ENCODE measurements at places on chromosomes 2 and 18. TPM values are rescaled to one million over a fixed set of nuclear protein-coding genes. Genes with fewer than 3 reads are reported as not detected.

NEDD4L gene
- total RNA-seq: 21.1 TPM

CDCA7 gene
- total RNA-seq: 16.7 TPM

ADD2 gene
- 2.6 TPM for total RNA-seq

EPB41L3 gene
- 122 TPM for total RNA-seq

KCNG2 gene
- not detected for total RNA-seq

FAHD2B gene
- total RNA-seq: 3.6 TPM

RNPEPL1 gene
- total RNA-seq: 18.4 TPM

FHL2 gene
- 115 TPM for total RNA-seq

CD8A gene
- total RNA-seq: not detected

G6PC2 gene
- total RNA-seq: not detected

DLGAP1 gene
- 0.04 TPM for total RNA-seq

CTLA4 gene
- total RNA-seq: not detected

CYS1 gene
- total RNA-seq: 0.04 TPM

LONRF2 gene
- total RNA-seq: not detected

PRR30 gene
- not detected for total RNA-seq

CARF gene
- total RNA-seq: 2.4 TPM

IL36RN gene
- total RNA-seq: not detected

SPATA3 gene
- not detected for total RNA-seq

GALNT3 gene
- total RNA-seq: 0.13 TPM

All from pulmonary artery endothelial cell (primary cell).